ENCODE measurements at places on chromosomes 11 and 22.

GRCh38 chr11:15893080-15893492 is 463.3 kb downstream of the SOX6 start:
- peak; percentile 56 for DNase-seq

DNA sequence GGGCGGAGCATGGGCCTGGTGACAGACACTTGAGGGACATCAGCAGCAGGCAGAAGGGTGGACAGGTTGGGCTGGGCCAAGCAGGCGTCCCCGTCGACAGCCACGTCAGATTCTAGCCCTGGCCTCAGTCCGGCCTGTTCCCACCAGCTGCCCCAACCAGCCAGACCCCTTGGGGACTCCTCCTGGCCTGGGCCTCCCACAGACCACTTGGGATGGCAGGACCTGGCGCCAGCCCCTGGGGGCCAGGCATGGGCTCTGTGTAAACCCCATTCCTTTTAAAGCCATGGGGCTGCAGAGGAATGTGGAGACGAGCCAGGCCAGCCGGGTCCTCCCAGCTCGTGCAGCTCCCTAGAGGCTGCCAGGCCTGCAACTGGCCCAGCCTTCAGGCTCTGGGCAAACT is 4.7 kb upstream of the SUSD2 start:
- no peak for DNase-seq

DNA sequence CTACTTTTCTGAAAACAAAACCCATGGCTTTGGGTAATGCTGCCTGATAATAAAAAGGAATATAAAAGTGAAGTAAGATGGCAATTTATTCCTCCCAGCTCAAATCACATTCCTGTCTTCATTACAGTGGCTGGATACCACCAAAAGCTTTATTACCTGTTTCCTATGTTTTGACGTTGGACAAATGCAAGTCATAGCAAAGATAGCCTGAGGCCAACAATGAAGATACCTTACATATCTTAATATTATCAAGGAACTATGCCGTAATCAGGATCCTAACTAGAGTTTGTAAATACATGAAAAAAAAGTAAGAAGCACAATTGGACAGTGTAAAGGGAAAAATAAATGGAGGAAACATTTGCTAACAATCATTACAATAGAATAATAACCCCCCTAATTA is 202.4 kb downstream of the SOX6 start:
- DNase-seq, result no peak

- DNase-seq, result no peak
Measured at GRCh38 chr22:36336246-36337182, 51.3 kb downstream of the MYH9 start.

DNA sequence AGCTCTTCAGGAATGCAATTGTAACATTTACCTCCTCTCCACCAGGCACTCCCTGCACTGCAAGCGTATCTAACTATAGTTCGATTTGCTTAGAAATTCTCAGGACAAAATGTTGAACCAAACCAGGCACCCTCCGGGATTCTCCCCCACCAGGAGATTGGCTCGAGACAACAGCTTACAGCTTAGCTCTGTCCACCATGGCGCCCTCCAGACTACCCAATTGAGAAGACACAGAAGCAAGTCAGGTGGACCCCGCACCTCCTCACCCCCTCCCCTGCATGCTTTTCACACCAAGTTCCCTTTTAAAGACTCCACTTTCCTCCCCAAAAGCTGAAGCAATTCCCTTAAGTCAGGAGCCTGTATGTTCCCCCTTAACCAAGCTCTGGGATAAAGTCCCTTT is 34.7 kb upstream of the RFPL3 start:
- DNase-seq, result no peak

DNA sequence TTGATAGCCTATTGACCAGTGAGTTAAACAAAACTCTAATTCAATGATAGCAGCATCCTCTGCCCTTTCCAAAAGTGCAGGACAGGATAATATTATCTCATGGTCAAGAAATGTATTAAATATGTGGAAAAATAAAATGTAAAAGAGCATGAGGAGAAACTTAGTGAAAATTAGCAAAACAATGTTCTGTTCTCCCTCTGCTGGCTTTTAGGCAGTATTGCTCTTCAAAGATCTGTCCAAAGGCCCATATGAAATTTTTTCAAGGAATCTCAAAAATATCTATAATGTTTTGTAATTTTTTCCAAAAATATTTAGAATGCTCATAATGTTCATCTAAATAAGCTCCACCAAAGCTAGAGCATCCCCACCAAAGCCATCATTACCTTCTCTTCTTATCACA is 8.3 kb upstream of the ARL14EP start:
- DNase-seq, result no peak

DNA sequence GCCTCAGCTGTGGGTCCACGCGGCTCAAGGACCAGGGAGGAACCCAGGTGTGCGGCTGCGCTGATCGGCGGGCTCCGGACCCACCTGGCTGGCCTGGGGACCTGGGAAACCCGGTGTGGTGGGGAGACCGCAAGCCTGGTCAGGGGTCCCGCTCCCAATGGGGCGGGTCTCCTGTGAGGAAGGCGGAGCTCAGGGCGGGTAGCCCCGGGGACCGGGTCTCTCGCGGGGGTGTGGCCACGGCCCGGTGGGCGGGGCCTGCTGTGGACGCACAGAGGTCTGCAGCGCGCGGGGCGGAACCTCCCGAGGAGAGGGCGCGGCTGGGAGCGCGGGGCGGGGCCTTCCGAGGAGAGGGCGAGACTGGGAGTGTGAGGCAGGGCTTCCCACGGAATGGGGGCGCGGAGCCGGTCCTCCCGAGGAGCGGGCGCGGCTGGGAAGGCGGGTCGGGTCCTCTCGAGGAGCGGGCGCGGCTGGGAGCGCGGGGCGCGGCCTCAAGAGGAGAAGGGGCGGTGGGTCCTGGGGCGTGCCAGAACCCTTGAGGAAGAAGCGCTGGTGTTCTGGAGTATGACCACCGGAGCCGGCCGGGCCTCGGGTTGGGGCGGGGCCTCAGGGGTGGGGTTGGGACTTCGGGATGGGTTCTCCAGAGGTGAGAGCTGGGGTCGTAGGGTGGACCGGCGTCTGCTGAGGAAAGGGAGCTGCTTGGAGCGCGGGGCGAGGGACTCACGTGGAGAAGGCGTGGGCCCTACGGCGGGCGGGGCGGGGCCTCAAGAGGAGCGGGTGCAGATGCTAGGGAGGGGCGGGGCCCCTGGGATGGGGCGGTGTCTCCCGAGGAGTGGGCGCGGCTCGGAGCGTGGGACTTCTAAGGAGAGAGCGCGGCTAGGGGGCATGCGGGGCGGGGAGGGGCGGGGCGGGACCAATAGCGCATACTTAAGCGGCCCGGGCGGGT is 20.8 kb downstream of the DGCR6L start:
- peak; percentile 35 for DNase-seq

DNA sequence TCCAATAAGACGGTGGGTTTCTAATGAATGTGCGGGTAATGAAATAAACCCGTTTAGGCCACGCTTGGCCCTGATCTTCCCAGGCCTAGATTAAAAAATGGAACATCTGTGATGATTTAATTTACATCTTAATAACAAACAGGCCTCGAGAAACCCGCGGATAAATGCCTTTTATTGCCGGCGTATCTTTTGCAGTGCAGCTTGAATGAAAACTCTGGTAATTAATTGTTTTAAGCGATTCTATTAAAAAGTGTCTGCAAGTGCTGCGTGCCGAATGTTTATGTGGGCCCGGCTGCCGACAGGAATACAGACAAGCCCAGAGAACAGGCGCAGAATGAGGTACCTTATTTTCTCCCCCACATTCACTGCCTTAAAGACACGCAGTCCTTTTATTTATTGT is 420.7 kb downstream of the MN1 start:
- no peak for DNase-seq

DNA sequence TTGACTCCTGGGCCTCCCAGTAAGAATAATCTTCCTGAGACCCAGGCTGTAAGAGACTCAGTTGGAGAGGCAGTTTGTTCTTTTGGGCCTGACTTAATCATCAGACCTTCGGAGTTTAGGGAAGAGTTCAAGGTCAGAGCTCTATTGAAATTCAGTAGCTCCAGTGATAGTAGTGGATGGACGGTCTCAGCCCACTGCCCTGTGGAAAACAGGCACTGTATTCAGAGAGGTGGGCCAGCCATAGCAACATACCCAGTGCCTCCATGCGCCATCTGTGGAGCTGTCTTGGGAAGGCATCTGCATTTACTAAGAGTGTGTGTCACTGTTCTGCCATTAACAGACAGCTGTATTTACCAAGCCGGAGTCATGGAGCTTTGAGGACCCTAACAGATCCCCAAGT is 2.9 kb downstream of the SMARCB1 start:
- DNase-seq, result no peak

GRCh38 chr11:105071089-105071732 is 26.1 kb upstream of the CARD16 start:
- DNase-seq, result no peak

GRCh38 chr11:27013781-27014361 is 20.0 kb downstream of the FIBIN start:
- peak; percentile 40 for DNase-seq

GRCh38 chr11:120022617-120023016 is 115.3 kb downstream of the TRIM29 start:
- no peak for DNase-seq

DNA sequence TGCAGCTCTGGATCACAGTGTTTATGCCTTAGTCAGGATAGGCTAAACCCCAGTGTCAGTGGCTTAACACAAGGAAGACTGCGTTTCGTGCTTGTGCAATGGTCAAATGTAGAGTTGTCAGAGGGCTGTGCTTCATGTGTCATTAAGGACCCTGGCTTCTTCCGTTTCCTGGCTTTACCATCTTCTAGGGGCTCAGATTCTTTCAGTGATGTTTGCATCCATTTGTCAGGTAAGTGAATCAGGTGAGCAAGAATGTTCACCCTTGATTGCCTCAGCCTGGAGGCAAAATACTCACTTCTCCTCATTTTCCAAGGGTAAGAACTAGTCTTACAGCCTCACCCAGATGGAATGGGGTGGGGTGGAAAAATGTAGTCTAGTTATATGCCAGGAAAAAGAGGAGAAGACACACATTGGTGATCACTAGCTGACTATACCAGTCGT is 20.5 kb upstream of the AMOTL1 start:
- DNase-seq, result no peak

DNA sequence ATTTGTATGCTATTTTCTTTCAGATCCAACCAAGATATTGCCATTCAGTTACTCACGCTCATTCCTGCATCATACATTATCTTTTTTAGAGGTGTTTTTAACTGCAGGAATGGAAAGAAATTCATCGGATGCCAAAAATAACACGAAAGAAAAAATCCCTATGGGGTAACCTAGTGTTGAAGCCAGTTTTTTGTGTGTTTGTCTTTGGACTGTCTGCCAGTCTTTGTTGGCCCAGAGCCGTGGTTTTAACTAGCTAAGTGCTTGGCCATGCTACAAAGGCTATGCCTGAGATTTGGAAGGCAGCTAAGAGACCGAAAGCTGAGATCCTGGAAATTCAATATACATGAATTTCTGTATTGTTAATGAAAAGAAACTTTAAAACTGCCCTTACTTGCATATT is 309.8 kb upstream of the CNTN5 start:
- no peak for DNase-seq

GRCh38 chr22:31044262-31044861 is 36.8 kb upstream of the SMTN start:
- no peak for DNase-seq

DNA sequence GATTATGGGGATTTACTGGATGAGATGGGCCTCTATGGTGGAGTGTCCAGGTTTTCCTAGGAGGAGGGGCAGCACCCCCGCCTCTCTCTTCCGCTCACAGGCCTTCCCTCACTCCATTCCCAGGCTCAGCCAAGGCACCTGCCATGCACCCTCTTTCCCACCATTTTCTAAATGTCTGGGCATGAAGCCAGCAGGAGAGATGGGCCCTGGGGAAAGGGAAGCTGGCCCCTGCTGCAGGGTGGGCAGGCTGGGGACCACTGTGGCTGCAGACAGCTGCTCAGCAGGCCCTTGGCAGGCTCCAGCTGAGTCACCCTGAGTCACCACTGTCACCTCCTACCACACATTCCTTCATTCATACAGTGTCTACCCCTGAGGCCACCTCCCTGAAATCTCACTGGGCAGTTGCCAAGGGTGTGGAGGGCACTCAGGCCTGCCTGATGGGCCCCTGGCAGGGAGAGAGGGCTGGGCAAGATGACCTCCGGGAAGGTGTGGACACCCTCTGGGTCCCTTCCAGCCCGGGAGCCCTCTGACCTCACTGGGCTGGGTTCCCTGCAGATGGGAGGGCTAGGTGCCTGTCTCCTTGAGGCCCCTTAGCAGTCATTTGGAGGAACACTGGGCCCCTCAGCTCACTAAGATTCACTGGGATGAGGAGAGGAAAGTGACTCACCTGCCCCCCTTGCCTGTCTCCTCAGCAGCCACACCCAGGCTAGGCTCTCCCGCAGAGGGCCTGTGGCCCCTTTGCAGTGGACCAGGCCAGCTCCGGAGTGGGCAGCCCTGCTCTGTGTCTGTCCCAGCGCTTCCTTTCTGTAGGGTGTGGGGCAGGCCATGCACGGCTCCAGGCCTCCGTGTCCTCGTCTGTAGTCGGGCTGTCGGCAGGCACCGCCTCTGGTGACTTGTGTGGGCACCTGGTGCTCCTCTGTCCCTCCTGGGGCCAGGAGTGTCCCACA is 7.8 kb downstream of the MYEOV start:
- DNase-seq, result peak; percentile 83

DNA sequence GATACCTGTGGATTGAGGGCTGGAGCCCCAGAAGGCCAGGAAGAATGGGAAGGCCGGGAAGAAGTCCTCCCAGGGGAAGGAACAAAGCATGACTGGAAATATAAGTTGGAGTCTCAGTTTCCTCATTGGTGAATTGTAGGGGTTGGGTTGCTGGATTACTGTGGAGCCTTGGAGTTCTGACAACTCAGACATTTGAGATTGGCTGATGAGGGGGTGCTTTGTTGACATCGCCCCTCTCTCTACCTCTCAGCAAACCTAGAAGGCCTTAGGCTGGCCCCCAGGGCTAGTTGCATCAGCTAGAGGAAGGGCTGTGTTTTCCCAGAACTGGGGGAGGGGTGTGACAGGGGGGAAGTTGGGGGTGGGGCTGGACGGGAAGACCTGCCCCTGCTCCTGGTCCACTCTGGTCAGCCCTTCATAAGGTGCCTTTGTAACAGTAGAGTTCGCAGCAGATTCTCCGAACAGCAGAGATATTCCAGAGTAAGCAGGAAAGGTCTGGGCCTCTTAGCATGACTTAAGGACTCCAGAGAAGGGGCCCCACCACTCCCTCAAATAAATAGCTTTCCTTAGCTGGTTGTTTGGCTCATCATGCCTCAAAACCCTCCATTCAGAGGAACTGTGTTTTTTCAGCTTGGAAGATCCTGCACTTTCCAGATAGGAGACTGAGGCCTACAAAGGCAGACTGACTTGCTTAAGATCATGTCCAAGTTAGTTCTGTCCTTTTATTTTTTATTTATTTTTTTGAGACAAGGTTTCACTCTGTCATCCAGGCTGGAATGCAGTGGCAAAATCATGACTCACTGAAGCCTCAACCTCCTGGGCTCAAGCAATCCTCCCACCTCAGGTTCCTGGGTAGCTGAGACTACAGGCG is 12.5 kb upstream of the THRSP start:
- peak; percentile 60 for DNase-seq

- no peak for DNase-seq
Measured at GRCh38 chr22:30855677-30856518, 112.7 kb downstream of the MORC2 start.

- DNase-seq, result no peak
Measured at GRCh38 chr11:104372111-104372510, 208.2 kb upstream of the PDGFD start.

GRCh38 chr11:117180661-117181585 is 2.4 kb downstream of the SIDT2 start:
- DNase-seq, result peak; percentile 64

Measured in brain microvascular endothelial cell (primary cell).